ENCODE measurements at places on chromosomes 11 and 22.
A peak's percentile ranks its signal among the peaks of the same experiment; 100 is the strongest.

DNA sequence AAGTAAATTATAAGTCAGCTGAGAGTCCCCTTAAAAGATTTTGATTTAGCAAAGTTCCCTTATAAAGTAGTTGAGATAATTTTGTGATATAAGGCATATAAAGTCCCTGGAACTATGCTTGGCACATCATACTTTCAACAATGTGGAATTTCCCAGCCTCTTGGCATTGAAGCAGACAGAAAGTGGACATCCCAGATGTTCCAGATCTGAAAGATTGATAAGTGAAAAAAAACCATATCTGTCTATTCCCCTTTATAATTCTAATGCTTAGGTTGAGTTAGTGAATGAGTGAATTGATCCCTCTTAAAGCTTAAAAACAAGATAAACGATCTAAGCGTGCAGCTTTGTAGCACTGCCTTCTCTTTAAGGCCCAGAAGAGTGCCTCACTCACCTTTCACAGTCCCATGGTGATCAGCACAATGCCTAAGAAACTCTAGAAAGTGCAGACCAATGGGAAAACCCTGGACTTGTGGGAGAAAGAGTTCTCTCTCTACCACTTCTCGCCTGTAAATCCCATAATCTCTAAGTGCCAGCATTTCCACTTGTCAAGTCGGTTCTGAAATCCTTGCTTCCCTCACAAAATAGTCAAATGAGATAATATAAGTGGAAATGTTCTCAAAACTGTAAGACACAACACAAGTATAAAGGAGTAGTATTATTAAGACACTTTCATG lies 17.8 kb downstream of the FIBIN start:
- no peak for DNase-seq

DNA sequence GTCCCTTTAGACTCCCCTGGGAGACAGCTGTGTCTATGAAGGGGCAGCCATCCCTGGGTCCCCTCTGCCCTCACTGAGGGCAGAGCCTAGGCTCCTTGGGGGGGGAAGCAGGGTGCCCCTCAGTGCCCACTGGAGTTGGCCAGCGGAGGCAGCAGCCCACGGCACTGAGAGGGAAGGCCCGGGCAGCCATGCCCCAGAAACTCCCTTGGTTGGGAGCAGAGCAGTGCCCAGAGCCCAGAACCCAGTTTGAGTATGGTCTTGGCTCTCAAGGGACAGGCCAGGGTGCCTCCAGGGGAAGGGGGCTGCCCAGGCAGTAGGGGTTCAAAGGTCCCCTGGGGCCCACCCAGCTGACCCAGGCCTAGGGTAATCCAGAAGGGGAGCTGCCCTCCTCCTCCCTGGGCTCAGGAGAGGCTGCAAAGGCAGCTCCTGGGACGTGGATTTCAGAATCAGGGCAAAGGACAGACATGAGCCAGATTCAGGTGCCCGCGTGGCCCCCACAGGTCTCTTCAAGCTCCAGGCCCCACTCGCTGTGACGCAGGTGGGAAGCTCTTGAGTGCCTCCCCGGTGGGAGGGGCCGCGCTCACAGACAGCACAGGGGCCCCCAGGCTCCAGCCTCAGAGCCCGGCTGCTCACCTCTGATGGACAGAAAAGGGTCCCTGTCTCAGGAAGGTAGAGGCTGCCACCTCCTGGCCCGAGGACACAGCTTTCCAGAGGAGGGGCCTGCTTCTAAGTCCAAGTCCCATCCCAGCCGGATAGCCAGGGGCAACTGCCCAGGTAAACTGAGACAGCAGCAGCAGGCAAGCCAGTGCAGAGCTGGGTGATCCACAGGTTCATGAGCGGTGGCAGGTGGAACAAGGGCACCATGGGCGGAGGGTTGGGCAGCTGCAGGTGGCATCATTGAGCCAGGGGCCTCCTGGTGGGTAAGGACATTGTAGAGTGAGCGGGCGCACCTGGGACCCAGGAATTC lies 2.6 kb downstream of the C11orf21 start:
- DNase-seq, result no peak

GRCh38 chr22:47374273-47374771 lies 611.9 kb downstream of the TBC1D22A start:
- no peak for DNase-seq

GRCh38 chr11:76510060-76511047 lies 65.5 kb downstream of the EMSY start:
- no peak for DNase-seq

DNA sequence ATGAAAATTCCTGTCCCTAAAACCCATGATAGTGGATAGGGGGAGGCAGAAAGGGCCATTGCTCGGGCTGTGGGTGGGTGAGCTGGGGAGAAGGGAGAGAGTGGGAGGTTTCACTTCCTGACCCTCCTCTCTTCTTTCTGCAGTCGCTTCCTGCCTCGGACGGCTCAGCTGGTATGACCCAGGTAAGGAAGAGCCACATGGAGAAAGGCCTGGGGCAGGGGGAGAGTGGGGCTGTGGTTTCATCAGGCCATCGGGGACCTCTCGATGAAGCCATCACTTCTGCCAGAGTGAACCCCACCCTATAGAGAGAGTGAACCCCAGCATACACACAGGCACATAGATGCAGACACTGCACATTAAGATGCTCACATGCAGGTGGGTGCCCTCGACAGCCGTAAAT lies 12.6 kb downstream of the CD5 start:
- DNase-seq, result no peak

DNA sequence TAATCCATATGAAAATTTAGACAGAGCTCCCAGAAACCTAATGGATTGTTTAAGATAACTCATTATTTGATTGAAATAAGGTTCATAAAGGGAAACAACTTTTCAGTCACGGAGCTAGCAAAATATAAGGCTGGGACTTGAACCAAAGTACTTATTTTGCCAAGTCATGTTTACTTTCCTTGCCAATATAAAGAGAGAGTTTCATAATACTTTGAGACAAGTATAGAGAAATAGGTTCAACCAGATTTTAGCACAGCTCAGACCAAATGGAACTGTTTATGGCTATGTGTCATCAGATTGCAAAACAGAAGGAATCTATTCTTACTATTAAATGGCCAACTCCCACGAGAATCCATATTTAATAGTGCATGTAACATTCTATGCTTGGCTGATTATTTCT lies 1517.5 kb upstream of the TENM4 start:
- DNase-seq, result no peak

GRCh38 chr11:44286268-44286880 lies 23.6 kb downstream of the ALX4 start:
- DNase-seq, result peak; percentile 40

DNA sequence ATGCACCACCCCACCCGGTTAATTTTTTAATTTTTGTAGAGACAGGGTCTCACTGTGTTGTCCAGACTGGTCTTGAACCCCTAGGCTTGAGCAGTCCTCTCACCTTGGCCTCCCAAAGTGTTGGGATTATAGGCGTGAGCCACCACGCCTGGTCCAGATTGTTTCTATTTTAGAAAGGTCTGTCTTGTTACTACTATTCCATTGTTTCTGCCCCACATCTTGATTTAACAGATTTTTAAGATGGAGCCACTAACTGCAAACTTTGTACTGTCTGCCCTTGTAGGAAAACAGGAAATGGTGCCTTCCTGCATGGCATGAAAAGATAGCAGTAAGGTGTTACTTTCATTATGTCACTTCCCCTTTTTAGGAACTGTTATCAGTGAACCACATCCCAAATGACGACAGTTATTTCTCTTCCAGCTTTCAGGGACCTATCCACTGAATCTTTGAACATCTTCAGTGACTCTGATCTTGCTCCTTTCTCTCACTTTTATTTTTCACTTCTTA lies 23.2 kb downstream of the TAF1D start:
- no peak for DNase-seq

DNA sequence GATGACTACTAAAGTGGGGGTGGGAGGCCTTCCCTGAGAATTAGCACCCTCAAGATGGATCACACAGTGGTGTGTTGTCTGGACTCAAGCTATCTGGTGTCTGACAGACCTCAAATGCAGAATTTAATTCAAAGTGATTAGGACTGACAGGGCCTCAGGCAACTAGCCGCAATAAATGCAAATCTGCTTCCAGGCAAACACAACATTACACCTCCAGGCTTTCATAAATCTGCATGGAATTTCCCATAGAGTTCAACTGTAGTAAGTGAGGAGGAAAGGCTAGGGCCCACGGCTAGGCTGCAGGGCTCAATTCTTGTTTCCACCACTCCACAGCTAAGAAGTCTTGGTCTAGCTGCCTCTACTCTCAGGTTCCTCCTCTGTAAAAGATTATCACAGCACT lies 331.4 kb downstream of the LARGE1 start:
- DNase-seq, result no peak

GRCh38 chr11:32400196-32400595 lies 35.1 kb downstream of the WT1 start:
- no peak for DNase-seq
